ENCODE measurements at places on chromosomes 2 and 18.

- no peak for DNase-seq
These were observed 396.8 kb upstream of the NETO1 start for GRCh38 chr18:73264562-73264921.

DNA sequence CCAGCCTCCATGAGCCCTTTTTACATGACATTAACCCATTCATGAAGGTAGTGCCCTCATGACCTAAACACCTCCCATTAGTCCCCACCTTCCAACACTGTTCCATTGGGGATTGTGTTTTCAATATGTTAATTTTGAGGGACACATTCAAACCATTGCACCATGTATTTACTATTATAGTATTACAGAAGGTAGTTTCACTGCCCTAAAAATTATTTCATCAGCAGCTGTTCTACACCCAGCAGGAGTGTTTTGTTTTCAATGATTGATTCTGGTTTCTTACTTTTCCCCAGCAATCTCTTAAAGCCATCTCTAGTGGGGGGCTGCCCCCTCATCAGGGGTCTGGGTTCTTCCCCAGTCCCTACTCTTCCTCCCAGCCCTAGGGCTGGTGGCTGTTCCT is 71.9 kb downstream of the CERS6 start:
- DNase-seq: no peak

DNA sequence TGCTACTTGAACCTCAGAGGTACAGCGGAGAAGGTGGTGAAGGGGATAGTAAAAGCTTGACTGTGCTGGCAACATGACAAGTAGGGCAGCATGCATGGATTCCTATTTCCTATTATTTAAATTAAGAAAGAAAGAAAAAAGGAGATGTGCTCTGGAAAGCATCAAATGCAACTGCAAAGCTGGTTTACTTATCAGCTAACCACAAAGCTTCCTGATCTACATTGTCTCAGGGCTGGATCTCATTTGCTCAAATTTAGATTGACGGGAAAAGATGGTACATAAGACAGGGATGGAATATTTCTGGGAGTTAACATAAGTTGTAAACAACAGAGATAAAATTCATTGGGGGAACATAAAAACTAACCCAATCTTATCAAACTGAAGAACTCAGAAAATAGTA is 178.0 kb downstream of the RIT2 start:
- no peak for DNase-seq

DNA sequence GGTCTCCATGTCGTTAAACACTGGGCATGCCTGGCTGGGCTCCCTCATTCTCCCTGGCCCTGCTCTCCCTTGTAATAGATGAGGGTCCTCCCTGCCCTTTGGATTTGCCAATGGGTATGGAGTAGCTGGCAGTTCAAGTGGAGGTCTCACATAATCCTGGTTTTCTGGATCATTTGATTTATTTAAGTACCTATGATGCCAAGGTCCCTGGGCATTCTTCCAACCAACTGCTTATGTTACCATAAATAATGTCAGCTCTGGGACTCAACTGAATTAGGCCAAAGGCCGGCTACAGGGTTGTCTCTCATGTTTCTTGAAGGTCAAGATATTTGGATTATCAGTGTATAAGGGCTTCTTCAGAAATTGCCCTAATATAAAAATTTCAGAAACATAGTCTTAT is 104.9 kb upstream of the LYPD6 start:
- DNase-seq: no peak

DNA sequence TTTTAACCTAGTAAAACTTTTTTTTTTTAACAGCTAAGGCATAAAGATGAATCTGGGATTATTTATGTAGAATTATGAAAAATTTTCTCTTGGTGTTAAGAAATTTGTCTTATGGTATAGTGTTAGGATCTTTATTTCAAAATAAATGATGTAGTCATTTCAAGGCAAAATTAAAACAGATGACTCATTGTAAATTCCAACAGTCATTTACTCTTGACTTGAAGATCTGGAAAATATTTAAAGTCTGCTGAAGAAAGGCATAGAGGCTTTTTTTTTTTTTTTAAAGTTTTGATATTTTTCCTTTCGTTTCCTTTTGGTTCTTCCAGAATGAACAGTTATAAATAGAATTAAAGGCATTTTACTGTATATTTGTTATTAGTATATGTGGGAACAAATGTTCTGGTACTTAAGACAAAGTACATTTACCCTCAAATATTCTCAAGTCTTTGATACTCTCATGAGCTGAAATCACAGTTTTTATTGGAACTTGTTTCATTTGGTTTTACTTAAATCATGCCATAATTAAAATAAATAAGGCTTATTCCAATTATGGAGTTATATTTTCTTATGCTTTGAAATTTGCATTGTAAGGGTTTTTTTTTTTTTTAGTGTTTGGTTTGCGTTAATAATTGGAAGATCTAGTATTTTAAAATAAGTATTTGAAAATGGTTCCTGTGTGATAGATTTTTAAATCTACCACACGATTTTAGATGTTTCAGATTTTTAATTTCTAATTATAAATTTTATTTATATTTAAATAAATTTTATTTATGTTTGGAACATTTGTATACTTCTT is 29.9 kb downstream of the GLS start:
- no peak for DNase-seq

DNA sequence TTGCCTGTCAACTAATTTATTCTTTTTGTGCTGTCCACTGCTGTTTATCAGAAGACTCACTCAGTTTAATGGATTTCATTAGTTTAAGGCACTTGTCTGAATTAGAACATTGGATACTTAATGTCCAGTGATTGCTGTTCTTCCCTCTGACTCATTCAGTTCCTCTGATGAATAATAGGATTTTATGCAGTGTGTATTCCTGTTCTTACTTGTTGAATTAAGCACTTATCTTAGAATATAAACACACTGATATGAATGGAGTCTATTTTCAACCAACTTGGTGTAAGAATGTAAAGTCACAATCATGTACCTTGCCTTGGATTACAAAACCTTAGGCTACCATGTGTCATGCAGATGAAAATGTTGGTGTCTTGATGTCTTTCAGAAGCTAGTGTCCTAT is 87.0 kb upstream of the PROKR1 start:
- no peak for DNase-seq

GRCh38 chr2:121080013-121080772 is 204.8 kb downstream of the TFCP2L1 start:
- no peak for DNase-seq

GRCh38 chr2:150916467-150917396 is 344.9 kb downstream of the RBM43 start:
- DNase-seq: no peak

DNA sequence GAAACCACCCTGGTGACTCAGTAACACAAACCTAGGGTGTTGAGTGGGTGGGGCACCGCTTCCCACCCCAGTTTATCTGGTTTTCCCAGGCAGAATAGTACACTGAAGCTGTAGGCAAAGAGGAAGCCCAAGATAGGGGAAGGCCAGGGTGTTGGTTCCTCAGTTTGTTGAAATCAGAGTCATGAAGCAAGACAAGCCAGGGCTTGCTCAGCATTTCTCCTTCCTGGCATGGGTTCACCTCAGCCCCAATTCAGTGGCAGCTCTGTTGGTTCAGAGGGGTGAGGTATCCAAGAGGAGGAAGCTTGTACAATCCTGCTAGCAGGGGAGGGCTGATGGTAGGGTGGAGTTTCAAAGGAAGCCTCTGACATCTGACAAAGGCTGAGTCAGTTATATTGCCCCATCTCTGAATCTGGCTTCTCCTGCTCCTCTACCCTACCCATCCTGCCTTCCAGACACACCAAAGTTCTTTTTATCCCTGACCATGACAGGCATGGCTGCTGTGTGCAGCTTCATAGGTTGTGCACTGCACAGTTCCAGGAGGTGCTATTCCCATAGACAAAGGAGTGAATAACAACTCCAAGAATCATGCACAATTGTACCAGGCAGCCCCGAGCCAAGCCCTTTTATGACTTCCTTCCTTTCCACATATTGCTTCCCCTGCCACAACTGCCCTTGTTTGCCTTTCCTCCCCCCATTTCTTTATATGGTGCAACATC is 24.9 kb upstream of the RAB10 start:
- no peak for DNase-seq
